ENCODE measurements at places on chromosomes 1 and 21. TPM values are rescaled to one million over a fixed set of nuclear protein-coding genes. Genes with fewer than 3 reads are reported as not detected.

DNA sequence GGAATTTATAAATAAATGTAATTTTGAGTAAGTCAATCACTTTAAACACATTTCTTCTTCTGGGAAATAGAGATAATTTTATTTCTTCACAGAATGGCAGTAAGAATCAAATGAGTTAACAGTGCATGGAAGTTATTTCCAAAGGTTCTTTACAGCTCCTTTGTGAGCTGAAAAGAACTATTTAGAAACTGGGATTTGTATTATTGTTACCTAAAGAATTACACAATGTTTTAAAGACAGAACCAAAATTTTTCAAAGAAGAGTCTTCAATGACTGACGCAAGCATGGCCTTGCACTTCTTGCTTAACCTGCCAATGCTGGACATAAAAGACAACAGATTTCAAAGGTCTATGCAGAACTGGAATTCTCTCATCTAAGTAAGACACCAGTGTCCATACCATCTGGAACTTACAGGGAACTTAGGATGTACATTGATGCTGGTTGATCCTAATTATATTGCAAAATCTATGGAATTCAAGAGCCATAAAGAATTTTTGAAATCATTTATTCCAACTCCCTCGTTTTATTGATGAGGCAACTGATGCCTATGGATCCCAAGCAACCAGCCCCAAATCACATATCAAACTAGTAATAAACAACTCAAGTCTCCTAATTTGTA is 2.7 kb downstream of the COLGALT2 start:
- DNase-seq, result no peak

DNA sequence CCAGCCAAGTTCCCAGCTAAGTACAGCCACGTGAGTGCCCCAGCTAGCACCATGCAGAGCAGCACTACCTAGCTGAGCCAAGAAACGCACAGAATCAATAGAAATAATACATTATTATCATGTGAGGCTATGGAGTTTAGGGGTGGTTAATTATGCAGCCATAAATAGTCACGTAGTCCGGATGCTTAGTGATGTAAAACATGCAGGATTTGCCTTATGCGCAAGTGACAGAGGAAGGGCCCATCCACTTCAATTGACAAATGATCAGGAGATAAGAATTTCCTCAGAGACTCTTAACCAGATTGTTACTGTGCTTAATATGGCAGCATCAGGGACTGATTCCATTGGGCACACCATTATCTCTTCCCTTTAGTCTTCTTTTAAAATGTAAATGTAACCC is 44.8 kb upstream of the DUSP10 start:
- no peak for DNase-seq

Gene TCHH
- total RNA-seq, result not detected

- DNase-seq, result no peak
Observed at GRCh38 chr1:60878323-60878722, 204.0 kb upstream of the NFIA start.
